ENCODE measurements at places on chromosomes 11 and 22. TPM values are rescaled to one million over a fixed set of nuclear protein-coding genes. Genes with fewer than 3 reads are reported as not detected.

GRCh38 chr22:25833091-25833490 lies 91.1 kb downstream of the MYO18B start:
- no peak for DNase-seq

GRCh38 chr22:45503050-45503815 lies 550 bp downstream of the FBLN1 start:
- no peak for DNase-seq

DNA sequence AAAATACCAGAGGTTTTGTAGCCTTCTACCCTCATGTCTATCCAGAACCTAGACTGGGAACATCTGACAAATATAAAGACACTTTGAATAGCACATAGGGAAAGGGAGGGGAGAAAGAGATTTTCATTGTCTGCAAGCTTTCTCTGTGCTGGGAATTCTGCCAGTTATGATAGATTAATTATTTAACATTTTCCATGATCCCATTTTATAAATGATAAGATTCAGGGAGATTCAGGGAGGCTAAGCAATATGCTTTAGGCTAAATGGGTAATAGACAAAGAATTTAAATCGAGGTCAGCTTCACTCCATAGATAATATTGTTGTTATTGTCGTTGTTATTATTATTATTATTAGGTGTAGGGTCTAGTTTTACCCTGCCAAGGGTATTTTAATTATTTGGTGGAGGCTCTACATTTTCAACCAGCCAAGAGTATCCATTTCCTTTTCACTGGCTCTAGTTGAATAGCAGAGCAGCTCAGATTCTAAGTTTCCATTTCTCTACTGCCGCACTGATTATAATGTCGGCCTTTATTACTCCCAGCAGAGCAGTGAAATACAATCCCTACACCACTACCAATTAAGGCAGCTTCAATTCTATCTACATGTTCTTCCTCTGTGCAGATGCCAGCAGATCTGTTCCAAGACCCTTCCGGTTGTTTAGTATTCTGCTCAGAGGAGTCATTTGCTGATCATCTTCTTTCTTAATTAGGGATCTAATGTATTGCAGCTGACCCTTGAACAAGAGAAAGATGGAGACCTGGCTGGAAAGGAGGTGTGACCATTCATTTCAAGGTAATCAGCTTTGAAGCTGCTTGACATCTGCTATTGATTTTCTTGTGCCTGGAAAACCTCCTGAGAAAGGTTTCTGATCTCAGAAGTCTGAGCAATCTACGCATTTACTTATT lies 23.8 kb upstream of the SYN3 start:
- DNase-seq = no peak

GRCh38 chr22:45549762-45550378 lies 47.2 kb downstream of the FBLN1 start:
- DNase-seq = no peak

GRCh38 chr22:32318361-32318760 lies 39.3 kb upstream of the RFPL3 start:
- no peak for DNase-seq

DNA sequence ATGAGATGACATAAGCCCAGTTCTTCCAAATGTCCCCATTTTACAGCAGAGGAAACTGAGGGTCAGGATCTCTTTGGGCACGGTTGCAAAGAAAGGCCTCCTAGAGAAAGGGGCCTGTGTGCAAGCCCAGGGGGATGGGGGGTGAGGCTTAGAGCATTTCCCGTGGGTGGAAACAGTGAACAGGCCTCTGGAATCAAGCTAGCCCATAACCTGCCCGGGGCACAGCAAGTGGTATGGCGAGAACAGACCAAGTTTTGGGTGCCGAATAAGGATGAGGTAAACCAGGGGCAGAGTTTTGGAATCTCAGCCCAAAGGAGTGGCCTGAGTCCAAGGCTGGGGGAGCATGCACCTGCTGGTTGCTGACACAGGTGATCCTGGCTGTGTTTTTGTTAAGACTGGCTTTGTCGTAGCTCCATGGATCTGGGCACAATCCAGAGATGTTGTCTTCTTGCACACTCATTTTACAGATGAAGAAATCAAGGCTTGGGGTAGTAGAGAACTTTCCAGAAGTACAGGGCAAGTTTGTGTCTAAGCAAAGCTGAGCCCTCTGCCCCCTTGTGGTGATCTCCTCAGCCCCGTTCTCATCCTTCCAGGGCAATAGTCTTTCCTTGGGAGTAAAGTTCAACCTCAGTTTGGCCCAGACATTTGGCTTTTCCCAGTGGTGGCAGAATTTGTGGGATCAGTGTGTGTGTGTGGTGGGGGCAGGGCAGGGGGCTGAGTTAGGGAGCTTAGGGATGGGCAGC lies 53.5 kb upstream of the MYEOV start:
- no peak for DNase-seq

GRCh38 chr22:38824585-38824984 lies 19.2 kb downstream of the NPTXR start:
- no peak for DNase-seq

- no peak for DNase-seq
Observed at GRCh38 chr22:41976070-41976901, 7.0 kb downstream of the SEPTIN3 start.

DNA sequence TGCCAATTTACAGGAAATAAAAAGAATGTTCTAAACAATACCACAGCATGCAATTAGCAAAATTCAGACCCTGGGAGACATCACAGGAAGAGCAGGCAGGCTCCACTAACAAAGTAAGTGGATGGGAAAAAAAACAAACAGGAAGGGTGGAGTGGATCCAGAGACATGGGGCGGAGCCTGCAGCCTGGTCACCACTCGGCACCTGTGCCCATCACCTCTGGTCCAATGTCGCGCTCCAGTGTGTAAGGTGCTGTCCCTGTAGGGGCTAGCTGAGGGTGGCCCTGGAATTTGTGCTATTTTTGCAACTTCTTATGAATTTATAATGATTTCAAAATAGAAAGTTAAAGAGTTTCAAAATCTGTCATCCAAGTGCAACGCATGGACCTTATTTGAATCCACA lies 11.0 kb upstream of the MOB2 start:
- DNase-seq = no peak

GRCh38 chr22:29390270-29390669 lies 1.9 kb upstream of the AP1B1 start:
- DNase-seq = no peak

GRCh38 chr11:115135936-115136335 lies 368.3 kb downstream of the CADM1 start:
- no peak for DNase-seq

GRCh38 chr11:47378010-47378835 lies at the start of gene SPI1:
Gene SPI1 (minus strand): TSS chr11:47378547. CDS start chr11:47378353, 194 bp downstream.
- no peak for DNase-seq

- DNase-seq = no peak
Observed at GRCh38 chr11:82906236-82906635, 4.7 kb downstream of the DDIAS start.

DNA sequence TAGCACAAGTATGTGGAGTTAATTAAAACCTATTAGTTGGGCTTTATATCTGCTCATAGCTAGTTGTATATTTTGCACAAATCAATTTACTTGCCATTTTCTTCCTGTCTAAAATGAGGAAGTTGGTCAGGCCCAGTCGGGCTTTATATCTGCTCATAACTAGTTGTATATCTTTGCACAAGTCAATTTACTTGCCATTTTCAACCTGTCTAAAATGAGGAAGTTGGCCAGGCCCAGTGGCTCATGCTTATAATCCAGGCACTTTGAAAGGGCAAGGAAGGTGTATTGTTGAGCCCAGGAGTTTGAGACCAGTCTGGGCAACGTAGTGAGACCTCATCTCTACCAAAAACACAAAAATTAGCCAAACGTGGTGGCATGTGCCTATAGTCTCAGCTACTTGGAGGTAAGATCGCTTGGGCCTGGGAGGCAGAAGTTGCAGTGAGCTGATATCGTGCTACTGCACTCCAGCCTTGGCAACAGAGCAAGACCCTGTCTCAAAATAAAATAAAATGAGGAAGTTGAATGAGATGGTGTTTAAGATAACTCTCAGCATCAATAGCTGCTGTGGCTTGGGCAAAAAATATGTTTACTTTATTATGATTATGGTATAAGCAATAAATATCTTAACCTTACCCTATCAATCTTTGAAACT lies 1558.6 kb upstream of the RAG2 start:
- DNase-seq = no peak

DNA sequence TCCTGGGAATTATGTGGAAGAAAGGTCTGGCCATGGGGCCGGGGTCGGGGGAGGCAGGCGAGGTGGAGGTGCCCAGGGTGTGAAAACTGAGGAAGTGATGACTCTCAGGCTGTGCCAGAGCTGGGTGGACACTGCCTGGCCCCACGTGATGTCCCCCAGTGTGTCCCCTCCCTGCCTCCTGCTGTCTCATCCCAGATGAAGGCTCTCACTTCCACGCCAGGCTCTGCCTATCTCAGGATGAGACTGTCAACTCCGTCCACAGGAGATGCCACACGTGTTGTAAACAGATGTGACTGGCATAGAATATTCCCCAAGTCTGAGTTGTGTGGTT lies 51.4 kb downstream of the RPS6KA4 start:
- DNase-seq = no peak

DNA sequence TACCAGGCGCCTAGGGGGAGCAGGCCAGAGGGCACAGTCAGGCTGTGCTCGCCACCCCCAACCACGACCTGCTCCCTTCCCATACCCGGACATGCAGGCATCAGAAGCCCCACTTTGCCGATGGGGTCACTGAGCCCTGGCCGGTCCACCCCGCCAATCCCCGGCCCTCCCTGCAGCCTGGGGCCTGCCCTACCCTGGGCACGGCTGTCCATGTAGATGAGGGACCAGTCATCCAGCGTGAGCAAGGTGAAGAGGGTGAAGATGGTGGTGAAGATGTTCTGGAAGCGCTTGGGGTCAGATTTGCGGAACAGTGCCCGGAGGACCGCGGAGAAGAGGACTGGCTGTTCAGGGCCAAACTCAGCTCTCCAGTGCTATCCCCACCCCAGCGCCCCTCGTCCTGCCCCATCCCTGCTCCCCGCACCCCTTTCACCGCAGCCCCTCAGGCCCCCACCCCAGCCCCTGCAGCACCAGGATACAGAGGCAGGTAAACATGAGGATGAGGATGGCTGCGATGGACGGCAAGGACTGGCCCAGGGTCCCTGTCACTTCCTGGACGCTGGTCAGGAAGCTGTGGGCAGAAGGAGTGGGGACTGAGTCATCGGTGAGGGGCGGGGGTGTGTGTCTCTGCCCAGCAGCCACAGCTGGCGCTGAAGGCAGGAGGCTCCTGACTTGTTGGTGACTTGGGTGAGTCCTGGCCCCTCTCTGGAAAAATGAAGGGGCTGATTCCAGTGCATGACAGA lies 5.5 kb downstream of the CATSPER1 start:
- DNase-seq = no peak

GRCh38 chr22:27507935-27508526 lies 293.5 kb downstream of the MN1 start:
- DNase-seq = no peak

DNA sequence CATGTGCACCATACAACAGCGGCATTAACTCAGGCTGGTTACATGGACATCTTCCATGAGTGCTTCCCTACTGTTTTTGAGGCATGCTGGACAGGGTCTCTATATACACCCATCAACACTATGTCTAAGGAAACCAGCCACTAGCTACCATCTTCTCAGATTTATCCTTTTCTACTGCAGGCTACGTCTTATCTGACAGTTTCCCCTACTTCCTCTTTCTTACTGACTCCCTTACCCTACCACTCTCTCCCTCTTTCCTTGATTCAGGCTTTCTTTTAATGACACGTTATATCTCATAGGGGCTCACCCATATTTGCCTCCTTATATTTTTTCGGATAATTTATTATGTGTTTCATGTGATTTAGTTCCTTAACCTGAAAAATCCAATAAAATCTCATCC lies 41.8 kb downstream of the DDI1 start:
- DNase-seq = no peak

DNA sequence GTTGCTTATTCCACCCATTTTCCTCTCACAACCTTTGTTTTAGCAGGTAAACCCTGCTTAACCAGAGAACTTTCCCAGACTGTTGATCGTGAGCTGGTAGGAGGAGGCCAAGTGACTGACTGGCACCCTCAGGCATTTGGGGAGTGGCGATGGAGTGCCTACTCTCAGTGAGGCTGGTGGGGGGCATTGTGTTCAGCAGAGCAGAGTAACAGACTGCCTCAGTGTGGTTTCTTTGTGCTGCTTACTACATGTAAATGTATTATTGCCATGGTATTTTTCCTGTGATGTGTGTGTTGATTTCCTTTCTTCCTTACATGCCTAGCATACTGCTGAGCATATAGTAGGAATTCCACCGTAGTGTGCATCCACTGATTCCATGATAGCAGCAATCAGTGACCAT lies 2.6 kb downstream of the MARK2 start:
- no peak for DNase-seq

DNA sequence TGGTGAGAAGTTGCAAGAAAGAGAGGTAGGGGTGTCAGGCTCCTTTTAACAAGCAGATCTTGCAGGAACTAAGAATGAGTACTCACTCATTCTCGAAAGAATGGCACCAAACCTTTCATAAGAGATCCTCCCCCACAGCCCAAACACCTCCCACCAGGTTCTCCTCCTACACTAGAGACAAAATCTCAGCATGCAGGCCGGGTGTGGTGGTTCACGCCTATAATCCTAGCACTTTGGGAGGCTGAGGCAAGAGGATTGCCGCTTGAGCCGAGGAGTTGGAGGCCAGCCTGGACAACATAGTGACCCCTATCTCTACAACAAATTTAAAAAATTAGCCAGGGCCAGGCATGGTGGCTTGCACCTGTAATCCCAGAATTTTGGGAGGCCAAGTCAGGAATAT lies 11.1 kb downstream of the GRAMD1B start:
- no peak for DNase-seq

GRCh38 chr22:28973352-28973751 lies 88.3 kb downstream of the C22orf31 start:
- no peak for DNase-seq

DNA sequence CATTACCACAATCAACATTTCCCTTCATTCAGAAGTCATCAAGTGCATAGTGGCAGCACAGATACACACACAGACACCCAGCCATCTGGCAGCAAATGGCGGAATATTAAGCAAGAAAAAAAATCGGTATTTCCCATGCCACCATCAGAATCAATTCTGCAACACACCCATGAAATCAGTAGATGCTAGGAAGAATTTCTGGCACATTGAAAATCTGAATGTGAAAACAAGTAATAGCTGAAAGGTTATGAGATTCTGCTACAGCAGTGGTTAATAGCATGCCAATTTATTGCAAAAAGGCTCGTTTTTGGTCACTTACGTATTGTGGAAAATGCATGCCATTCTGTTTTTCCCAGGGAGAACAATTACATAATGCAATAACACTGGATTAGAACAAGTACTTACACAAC lies 91.1 kb downstream of the PICALM start:
- no peak for DNase-seq

- no peak for DNase-seq
Observed at GRCh38 chr22:29302681-29303465, 3.6 kb upstream of the GAS2L1 start.

DNA sequence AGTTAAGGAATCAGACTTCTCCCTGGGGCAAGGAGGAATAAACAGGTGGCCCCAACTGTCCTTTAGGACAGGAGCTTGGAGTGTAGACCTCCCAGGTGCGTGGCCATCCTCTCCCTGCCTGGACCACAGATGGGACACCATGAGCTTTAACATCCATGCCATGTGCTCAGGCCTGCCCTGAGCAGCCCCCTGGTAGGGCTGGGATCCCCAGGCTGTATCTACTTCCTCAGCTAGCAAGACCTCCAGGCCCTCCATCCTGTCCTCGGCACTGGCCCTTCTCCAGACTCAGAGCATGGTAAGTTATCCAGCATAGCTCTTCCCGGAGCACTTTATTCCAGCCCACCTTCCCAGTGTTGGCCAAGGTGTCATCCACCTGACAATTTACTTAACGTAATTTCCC lies 5.7 kb downstream of the CD6 start:
- no peak for DNase-seq

The RIC3 gene
- 1.6 TPM for total RNA-seq

The YAP1 gene
- 84.8 TPM for total RNA-seq

The NAT10 gene
- total RNA-seq = 19.8 TPM

The FOLR2 gene
- total RNA-seq = not detected

The FOSL1 gene
- 143 TPM for total RNA-seq

The VSIG10L2 gene
- total RNA-seq = not detected

Data from epithelial cell of proximal tubule (primary cell).